Renal pelvis (tissue), 12 donors: ENCODE measurements at places on chromosomes 7 and 10.

- no peak for DNase-seq
Measured at GRCh38 chr7:38736138-38736537, 105.0 kb upstream of the AMPH start.

- no peak for DNase-seq
Measured at GRCh38 chr7:157003756-157004520, 6.5 kb downstream of the MNX1 start.

DNA sequence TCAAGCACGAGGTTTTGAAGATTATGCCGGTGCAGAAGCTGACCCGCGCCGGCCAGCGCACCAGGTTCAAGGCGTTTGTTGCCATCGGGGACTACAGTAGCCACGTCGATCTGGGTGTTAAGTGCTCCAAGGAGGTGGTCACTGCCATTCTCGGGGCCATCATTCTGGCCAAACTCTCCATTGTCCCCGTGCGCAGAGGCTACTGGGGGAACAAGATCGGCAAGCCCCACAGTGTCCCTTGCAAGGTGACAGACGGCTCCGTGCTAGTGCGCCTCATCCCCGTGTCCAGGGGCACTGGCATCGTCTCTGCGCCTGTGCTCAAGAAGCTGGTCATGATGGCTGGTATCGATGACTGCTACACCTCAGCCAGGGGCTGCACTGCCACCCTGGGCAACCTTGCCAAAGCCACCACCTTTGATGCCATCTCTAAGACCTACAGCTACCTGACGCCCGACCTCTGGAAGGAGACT, 284.7 kb downstream of the GPR37 start:
- no peak for DNase-seq

DNA sequence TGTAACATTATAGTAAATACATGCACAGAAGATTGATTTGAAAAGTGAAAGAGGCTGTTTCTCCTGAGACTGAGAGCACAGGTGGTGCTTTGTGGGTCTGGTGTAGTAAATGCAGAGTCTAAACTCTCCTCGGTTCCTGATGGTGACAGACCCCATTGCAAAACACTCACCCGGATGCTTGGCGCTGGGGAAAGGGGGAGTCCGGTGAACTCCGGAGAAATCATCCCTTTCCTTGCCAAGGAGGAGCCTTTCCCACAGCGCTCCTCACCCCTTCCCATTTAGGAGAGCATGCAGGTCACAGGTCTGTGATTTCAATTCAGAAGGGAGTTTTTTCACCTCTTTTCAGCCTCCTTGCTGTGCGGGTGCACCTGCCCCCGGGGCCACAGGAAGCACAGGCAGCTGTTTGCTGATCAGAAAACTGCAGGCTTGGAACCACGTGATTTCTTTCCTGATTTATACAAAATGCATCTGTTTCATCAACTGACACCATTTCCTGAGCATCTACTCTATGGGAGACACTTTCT, 75.6 kb upstream of the LYZL2 start:
- DNase-seq, result no peak

- no peak for DNase-seq
Measured at GRCh38 chr7:34026481-34027190, 121.3 kb downstream of the BMPER start.

- DNase-seq, result no peak
Measured at GRCh38 chr7:2105917-2106316, 126.8 kb downstream of the MAD1L1 start.

GRCh38 chr10:13563481-13564445, 23.0 kb upstream of the PRPF18 start:
- DNase-seq, result peak; percentile 4

DNA sequence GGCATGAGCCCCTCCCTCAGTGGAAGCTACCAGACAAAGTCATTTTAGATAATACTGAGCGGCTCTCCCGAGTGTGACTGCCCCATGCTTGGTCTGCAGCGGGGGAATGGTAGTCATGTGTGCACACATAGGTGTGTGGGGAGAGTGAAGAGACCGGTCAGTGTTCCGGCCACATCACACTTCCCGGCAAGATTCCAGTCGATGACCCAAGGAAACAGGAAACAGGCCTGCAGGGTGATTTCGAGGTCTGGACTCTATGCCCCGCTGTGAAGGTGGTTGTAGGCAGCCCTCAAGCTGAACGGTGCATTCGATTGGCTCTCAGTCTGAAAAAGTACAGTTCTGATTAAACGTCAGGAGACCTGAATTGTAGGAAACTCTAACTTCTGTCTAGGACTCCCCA, 73.2 kb downstream of the SYPL1 start:
- DNase-seq, result no peak

DNA sequence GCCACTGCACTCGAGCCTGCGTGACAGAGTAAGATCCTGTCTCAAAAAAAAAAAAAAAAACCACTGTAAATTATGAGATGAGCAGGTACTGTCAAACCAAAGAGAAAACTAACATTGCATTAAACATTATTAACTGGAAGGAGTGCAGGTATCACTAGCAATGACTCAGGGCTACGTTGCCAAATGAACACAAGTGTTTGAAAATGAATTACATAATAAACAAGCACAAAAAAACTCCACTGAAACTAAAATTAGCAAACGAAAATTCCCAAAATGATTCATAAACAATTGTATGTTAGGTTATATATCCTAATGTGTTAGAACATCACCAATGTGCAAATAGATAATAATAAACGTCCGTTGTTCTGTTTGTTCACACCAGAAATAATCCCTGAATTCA, 42.8 kb downstream of the NSUN6 start:
- no peak for DNase-seq

DNA sequence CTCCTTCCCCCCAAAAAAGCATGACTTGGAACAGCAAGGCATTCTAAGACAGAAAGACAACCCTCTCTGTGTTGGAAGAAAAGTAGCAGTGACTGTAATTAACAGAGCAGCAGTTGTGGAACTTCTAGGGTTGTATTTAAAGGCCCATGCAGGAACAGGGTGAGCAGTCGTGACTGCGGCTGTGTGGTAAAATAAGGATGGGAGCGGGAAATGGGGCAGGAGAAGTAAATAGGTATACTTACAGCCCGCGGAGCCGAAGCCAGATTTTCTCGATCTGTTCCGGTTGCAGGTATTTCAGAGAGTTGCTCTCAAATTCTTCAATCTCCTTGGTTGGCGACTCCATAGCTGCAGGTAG, 179 bp downstream of the PDE1C start:
- DNase-seq, result no peak

DNA sequence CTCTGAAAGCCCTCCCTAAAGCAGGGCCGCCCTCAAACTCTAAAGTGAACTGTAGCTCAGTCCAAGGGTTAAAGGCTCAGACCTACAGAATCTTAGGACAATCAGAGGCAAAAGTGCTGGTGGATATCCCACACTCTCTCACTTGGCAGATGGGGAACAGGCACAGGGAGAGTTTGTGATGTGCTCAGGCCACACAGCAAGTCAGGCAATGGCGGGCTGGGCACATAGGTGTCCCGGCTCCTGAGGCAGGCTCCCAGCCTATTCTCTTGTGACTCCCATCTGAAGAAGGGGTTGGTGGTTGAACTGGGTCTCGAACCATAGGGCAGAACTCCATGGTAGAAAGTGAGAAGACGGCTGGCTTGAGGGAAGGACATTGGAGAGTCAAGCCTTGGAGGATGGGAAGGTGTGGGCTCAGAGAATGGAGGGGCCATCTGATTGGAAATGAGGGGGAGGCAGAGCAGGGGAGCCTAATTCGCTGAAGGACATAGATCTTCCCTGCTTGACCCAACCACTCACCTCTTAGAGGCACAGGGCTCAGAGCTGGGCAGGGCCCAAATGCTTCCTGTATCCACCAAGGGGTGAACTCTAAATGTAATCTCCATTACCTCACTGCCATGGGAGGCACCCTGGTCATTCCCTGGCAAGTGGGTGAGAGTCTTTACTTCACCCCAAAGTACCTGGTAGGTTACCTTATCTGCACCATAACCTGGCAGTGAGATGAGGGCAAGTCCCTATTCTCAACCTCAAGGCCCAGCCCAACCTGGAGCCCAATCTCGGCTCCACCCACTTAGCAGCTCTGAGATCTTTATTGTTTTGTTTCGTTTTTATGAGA, 4.9 kb upstream of the ZMIZ1 start:
- no peak for DNase-seq

DNA sequence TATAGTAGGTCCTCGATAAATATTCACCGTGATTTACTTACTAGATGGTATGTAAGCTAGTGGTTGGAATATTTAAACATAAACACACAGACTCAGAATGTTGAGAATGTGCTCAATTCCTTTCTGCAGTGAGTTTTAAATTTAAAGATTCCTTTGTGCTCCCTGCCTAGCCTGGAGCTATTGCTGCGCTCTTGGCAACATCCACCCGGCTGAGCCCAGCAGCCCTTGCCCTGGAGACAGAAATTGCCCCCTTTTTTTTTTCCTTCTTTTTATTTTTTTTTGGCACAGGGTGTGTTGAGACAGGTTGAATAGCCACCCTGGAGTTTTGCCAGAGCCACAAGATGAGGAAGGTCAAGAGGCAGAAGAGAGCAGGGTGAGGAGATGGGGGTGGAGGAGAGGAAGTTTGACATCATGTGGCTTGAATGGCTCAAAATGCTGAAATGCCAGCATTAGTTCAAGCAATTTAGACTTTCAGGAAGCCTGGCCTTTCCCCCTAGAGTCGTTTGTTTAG, 180.8 kb downstream of the PRKCQ start:
- no peak for DNase-seq

DNA sequence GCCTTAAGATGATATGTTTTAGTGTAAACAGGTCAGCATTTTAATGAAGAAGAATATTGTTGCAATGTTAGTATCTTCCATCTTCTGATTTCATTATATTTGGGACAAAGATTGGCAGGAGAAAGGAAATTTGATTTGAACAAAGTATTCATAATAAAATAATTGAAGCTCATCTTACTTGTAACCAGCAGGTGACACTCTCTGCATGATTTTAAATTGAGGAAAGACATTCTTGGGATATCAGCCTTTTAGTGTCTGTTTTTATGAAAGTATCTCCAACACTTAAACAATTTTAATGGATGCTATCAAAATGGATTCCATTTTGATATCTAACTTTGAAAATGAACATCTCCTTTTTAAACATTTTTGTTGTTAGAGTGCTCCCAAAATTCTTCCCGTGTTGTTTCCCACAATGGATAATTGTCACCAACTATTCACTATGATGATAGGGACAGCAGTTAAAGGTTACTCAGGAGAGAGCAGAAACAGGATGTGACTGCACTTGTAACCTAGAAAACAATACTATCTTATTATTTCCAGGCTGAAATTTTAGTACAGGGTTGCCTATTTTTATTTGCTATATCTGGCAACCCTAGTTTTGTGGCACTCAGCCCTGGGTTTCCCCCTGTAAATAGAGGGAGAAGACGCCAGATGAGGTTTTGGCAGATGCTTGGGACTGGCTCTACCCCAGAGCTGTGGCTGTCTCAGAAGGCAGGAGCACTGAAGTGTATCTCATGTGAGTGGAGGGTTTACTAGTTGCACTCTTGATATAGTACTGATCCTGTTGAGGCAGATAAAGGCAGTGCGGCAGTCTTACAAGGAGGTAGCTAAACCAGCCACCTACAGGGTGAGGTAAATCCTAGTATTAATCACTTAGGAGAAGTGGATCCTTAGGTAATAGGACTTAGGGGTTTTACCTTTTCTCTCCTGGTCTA, 31.0 kb upstream of the ABCB4 start:
- no peak for DNase-seq

- DNase-seq, result no peak
Measured at GRCh38 chr7:28768577-28769147, 189.5 kb downstream of the TRIL start.

GRCh38 chr10:88783724-88784123, 18.8 kb upstream of the LIPM start:
- no peak for DNase-seq

DNA sequence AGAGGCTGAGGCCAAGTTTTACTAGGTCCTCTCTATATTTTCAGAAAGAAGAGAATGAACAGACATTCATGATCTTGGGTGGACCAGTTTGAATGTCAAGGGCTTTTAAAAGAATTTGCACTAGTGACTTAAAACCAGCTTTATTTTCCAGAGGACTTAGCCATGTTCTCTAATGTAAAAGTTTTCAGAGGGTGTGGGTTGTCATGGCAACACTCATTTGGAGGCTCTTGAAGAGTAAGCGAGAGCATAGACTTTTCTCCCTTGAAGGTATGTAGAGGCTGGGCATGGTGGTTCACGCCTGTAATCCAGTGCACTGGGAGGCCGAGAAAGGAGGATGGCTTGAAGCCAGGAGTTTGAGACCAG, 61.1 kb downstream of the GATA3 start:
- no peak for DNase-seq

- no peak for DNase-seq
Measured at GRCh38 chr7:111527545-111527944, 34.7 kb downstream of the IMMP2L start.

GRCh38 chr7:80584778-80585177, 53.7 kb upstream of the CD36 start:
- no peak for DNase-seq

DNA sequence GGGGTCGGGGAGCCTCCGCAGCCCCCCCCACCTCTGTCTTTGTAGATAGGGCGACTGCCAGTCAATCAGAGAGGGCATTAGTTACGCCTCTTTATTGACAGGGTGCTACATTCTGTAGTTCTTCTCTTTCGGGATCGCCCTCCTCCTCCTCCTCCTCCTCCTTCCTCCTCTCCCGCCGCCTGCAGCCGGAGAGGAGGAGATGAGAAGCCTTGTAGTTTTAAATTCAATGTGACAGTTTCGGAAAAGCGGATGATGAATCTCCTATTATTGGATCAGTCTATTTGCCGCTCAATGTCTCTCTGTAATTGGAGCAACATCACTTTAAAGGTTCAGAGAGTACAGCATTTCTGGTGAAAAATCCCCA, 587 bp upstream of the UNCX start:
- DNase-seq, result no peak

DNA sequence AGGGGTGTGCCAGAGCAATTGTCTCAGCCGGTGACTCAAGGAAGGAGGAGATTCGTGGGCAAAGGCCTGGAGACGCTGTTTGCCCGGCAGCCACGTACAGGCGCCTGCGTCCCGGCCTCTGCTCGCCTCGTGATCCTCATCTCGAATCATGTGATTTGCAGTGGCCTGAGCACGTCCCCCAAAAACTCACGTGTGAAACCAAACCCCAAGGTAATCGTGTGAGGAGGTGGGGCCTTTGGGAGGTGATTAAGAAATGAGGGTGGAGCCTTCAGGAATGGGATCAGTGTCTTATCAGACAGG, 226.8 kb downstream of the TCERG1L start:
- no peak for DNase-seq

DNA sequence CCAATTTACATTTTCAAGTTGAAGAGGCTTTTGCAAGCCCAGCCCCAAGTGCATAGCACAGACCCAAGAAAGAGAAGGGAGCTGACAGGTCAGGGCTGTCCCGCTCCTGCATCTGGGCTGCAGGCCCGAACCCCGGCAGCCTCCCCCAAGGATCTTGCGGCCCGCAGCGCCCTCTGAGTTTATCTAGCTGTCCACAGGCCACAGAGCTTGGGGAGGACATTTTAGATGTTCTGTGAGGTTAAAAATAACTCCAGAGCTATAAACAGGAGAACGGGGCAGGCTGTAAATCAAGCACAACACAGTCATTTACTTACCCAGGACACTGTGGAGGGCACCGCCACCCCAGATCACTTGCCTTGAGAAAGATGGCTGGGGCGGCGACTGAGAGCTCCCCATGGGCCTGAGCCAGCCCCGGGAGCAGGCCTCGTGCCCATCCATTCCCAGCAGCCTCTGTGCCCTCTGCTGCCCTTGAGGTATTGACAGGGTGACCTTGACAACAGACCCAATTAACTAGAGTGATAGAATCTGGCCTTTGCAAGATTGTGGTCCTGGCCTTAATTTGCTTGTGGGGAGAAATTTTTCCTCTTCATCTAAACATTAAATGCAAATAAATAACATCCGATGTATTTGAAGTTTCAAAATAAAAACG, 563.0 kb downstream of the TCERG1L start:
- no peak for DNase-seq

- DNase-seq, result no peak
Measured at GRCh38 chr7:150994838-150995510, 4.2 kb downstream of the NOS3 start.

- no peak for DNase-seq
Measured at GRCh38 chr7:125512373-125512772, 582.7 kb upstream of the POT1 start.
